ENCODE measurements at places on chromosomes 1 and 21.

DNA sequence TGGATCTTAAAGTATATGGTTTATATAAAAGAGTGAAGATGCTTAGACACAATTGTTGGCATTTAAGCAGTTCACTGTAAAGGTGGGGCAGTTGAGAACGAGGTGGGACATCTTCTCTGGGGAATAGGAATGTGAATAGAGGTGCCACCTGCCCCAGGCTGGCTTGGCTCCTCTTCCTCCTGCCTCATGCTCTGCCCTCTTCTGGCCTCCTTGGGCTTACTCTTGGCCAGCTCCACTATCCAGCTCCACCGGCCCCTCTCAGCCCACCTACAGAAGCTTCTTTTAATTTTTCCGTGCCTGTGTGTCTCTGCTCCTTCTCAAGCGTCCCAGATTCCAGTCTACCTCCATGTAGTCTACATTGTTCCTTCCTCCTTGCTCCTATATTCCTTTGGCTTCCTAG lies 122.1 kb downstream of the NUF2 start:
- no peak for DNase-seq

GRCh38 chr1:196543833-196544232 lies 64.4 kb downstream of the KCNT2 start:
- no peak for DNase-seq

DNA sequence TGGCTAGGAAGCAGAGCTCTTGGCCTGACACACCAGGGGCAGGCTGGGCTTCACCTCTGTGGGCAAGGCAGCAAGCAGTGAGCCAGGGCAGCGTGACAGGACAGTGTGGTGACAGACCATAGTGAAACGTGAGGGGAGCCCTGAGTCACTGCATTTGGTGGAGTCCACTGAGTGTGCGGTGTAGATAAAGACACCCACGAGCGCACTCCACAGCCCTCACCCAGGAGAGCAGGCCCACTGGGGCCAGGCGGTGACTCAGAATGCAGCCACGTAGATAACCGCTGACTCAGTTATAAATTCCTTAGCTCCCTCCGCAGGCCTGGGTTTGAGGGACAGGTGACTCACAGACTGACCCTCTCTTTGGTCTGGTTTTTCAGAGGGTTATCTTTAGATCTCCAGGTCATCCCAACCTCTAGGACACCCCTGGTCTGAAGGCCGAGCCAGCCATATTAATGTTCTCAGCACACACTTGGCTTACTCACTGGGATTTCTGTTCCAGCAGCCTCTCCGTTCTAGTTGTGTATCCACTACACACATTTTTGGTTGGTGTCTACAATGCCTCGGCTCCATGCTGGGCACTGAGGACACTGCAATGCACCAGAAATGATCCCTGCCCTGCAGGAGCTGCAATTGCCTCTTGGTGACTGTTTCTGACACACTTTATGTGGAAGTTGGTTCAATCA lies 90.2 kb upstream of the TSPAN2 start:
- DNase-seq: no peak

DNA sequence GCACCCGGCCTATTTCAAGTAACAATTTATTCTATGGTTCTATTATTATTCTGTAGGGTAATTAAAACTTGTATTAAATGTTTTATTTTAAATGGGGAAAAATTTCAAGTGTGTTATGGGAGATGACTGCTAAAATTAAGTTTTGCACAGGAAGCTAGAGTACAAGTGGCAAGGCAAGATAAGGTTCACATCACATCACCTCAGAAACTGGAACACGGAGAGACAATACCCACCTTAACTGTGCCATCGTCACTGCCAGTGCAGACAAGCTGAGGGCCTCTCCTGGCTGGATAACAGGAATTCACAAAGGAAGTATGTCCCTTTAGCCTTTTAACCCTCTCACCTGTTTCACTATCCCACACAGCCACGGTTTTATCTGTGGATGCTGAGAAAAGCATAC lies 7.6 kb downstream of the SNRNP40 start:
- DNase-seq: no peak

DNA sequence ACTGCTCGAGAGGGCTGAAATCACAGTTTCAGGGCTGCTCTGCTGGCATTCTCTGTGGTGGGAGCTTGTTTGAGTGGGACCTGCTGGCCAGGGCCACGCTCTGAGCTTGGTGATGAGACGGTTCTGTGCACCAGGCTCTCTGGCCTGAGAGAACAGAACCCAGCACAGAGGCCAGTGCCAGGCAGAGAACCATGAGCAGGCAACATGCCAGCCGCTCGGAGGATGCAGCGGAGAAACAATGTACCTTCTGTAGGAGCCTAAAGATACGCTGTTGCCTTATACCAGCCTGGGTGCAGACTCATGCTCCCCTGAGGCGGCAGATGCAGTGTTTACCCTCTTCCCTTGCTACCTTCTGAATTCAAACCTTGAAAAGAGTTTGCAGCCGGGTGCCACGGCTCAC lies 10.0 kb downstream of the C2CD2 start:
- no peak for DNase-seq

DNA sequence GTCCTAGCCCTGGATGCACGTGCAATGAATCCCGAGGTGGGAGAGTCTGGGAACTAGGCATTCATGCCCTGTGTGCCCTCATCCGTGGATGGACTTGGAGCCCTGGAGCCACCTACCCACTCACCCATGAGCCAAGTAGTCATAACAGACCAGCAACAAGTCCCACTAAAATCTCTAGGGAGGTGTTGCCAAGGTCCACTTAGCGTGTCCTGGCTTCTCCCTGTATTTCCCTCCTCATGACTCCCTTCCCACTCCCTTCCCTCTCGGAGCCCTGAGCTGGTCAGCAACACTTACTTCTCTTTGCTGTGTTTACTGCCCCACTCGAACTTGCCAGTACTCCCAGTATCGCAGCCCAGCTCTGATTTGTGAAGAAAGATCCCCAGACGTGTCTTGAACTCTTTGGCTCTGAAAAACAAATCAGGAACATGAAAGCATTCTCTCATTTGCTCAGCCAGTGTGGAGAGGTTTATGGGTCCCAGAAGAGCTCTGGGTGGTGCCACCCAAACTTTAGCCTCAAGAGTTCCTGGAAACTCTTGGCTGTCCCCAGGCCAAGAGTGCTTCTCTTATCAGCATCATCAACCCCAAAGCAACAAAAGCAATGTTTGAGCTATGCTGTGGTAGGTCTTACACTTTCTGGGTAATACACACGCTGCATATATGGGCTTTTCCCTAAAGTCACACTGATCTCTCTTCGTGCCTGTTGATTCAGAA lies 1.1 kb downstream of the RGS16 start:
- DNase-seq: no peak

- DNase-seq: no peak
Measured at GRCh38 chr1:12015499-12015898, 3.8 kb upstream of the MIIP start.

DNA sequence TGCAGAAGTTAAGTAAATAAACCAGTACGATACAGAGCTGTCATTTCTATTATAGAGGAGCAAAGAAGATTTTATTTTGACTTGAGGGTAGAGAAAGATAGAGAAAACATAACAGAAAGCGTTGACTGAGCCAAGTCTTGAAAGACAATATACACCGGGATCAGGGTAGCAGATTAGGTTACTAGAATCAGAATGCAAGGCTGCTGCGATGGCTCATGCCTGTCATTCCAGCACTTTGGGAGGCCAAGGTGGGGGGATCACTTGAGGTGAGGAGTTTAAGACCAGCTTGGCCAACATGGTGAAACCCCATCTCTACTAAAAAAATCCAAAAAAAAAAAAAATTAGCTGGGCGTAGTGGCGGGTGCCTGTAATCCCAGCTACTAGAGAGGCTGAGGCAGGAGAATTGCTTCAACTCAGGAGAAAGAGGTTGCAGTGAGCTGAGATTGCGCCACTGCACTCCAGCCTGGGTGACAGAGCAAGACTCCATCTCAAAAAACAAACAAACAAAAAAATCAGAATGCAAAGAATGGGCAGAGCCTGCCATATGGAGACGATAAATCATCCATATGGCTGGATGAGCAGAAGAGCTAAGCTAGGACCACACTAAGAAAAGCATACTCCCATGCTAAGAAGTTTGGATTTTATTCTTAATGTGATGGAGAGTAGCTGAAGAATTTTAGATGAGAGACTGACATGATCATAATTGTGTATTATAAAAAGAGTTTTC lies 9.9 kb upstream of the ABCD3 start:
- DNase-seq: no peak

GRCh38 chr21:33939226-33939625 lies 23.6 kb upstream of the ATP5PO start:
- DNase-seq: no peak

GRCh38 chr1:95370691-95371562 lies 136.9 kb downstream of the RWDD3 start:
- no peak for DNase-seq

DNA sequence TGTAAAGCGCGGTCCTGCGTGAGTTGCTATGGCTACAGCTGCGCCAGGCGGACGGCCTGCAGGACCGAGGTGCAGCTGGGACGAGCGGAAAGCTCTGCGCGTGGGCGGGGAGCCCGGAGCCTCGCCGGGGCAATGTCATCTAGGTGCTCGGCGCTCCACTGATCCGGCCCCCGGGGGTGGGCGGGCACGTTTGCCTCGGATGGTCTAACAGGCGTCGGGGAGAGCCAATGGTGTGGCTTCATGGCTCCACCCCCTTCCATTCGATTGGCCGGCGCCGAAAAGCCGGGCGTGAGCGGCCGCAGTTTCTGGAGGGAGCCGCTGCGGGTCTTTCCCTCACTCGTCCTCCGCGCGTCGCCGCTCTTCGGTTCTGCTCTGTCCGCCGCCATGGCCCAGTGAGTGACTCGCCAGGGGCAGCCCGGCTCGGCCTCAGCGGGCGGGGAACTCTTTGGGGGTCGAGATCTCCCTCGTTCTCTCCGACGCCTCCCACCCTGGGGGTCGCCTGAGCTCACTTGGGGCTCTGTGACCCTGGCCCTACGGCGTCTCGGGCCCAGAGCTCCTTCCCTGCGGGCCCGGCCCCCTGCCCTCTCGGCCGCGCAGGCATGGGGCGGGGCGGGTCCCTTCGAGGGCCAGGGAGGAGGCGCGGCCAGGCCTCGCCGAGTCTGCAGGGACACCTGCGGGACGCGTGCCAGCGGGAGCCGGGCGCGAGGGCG lies at the start of gene PGD:
PGD (plus strand) TSS at position 331 of the 710 bp plus-strand sequence; CDS start at position 385, 54 bp downstream.
- DNase-seq: peak; percentile 98

DNA sequence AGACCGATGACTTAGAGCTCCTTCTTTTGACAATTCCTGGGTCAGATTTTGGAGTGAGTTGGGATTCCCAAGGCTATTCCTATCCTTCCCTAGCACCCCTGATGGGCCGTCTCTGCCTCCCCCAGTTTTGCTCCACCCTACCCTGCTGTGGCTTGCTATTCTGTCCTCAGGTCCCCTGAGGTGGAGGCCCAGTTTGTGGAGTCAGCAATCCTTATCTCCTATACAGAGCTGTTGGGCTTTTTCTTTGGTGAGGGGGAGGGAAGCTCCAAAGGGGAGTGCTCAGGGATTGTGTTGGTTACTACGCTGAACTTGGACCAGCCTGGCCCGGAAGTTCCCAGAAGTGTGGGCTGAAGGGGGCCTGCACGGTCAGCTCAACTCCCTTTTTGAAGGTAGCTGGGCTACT lies 7.6 kb downstream of the SESN2 start:
- DNase-seq: no peak

DNA sequence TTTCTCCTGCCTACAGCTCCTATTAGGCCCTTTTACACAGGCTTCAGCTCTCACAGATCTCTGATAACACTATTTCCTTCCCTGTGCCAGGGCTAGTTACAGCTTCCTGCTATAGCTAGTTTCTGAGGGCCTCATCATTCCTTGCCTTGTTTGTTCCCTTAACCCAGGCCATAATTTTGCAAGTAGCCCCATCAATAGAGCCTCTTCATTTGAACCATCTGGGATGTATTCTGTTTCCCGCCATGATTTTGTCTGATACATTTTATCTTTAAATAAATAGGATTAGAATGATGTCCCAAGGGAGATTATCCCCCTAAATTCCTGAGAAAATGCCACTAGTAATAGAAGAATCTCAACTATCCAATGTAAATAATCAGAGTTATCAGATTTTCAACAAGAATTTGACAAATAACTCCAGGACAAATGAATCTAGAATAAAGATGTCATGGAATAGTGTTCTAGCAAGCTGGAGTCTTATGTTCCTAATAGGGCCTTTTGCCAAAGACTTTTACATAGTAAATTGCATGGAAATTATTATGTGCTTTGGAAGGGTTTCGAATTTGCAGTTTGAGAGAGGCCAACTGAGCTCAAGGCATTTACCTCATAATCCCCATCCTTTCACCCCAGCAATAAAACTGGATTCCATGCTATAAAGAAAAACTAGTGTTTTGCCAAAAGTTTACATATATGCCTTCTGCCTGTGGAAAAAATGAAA lies 16.1 kb downstream of the IFT25 start:
- DNase-seq: no peak

DNA sequence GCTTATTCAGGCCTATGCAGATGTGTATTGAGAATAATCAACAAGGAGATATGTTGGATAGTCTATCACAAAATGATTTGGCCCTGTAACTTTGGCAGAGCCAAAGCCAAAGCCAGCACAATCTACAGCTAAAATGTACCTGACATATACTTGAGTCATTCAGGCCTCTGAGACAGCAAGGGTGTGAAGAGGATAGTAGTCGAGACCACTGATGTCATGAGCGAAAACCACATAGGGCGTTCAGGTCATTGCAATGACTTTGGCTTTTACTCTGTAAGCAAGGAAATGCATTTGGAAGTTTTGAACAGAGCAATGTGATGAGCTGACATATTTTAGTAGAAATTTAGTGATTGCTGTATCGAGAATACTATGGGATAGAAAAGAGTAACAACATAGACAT lies 579.6 kb downstream of the AMY1C start:
- no peak for DNase-seq

- DNase-seq: no peak
Measured at GRCh38 chr1:34750610-34751009, 4.2 kb upstream of the GJB5 start.

GRCh38 chr1:150875197-150876118 lies 941 bp downstream of the ARNT start:
- no peak for DNase-seq

DNA sequence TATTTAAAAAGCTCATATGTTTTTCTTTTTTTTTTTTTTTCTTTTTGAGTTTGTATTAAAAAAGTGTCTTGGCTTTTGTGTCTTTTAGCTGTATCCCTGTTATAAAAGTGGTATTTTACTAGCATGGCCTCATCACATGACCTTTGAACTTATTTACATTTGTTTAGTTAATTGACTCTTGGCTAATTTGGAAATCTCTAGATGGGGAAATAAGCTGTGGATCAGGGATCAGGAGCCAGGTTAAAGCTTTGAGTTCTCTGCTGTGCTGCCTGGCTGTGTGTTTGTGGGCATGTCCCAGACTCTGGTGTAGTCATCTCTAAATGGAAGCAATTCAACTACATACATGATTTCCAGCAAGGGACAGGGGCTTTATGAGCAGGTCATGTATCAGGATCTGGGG lies 56.5 kb downstream of the HHAT start:
- no peak for DNase-seq

DNA sequence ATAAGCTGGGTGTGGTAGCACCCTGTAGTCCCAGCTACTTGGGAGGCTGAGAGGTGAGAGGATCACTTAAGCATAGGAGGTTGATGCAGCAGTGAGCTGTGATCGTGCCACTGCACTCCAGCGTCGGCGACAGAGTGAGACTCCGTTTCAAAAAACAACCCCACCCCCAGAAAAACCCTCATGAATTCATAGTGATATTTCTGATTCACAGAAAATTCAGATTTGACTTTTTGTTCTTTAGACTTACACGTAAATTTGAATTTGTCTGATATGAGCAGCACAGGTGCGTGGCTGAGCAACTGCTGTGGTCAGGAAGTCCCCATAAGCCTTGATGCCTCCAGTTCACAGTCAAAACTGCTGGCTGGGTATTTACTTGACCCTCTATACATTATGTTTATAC lies 10.0 kb upstream of the MORC3 start:
- DNase-seq: no peak

Data from caudate nucleus (tissue), 63 donors.